ENCODE measurements at places on chromosomes 3 and 15.

GRCh38 chr3:12073106-12073505, 68.9 kb downstream of the SYN2 start:
- no peak for DNase-seq

DNA sequence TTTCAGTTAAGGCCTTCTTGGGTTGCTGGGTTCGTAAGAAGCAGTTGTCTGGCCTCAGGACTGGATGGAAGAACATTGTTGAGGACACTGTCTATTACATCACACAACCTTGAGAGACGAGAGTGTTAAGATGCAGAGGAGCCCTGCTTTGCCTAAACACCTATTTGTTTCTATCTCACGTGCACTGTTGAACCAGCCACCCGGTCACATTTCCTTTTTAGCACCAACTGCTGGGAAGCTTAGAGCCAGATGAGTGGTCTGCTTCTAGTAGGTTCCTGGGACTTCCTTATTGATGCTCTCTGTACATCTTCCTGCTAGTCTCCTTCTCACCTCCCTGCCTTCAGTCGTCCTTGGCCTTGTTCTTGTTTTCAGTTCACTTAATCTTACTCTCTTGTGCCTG, 22.3 kb downstream of the CAND2 start:
- no peak for DNase-seq

DNA sequence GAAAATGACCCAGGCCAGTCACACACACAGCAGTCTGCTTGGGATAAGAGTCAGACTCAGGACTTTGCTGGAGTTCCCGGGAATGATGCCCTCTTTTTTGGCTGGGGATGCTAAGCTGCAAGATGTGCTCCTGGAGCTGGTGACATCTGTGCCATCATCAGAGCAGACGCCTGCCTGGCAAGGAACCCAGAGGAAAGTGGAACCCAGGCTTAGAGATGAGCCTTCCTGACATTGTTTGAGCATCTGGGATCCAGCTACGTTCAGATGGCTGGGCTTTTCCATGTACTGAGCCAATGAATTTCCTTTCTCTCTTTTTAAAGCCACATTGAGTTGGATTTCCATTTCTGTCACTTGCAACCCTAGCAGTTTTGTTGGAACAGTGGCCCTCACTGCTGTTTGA, 53.3 kb downstream of the EBLN2 start:
- no peak for DNase-seq

DNA sequence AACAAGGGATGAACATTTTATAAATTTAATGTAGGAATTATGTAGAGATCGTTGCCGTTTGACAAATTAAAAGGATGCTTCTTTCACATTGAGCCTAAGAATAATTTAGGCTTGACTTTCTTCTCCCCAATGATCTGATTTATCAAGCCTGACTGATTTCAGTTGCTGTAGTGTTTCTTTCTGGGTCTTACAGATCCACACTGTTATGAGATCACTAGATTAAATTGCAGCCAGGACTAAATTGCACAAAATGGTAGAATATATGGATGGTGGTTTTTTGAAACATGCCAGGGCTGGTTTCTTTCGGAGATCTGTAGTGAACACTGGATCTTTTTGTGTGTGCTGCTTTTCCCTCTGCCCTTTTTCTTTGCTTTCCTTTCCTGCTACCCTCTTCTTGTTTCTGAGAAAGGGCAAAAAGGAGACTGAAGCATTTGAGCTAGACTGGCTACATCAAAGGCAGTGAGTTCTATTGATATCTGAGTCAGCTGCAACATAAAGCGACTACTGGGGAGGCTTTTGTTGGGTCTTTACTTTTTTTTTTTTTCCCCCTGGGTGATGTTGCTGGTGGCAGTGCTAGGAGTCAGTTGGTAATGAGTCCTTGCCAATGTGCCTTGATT, 83.0 kb downstream of the AKAP13 start:
- no peak for DNase-seq

DNA sequence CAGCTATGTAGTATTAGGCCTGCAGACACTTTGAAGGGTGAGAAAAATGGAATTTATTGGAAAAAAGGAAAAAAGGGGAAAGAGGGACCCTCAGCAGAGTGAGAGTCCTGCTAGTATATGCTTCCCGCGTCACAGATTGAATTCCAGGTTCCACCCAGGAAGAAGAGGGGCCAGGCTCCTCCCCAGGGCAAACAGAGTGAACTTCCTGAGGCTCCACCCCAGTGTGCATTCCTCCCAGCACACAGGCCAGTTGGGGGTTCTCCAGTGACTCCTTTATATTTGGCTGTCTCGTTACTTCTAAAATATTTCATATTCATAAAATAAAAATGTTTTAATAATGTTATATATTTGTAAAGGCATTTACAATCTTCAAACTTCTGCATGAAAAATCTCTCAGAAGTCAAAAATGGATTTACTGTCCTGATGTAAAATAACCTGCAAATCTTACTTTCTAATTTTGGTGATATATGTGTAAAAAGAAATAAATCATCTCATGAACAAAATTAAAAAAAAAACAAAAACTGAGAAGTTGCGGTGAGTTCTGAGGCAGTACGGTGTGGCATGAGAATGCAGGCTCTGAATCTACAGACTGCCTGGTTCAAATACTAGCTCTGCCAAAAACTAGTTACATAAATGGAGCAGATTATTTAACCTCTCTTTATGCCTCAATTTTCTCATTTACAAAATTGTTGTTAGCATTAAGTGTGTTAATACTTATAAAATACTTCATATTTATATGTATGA, 175.8 kb upstream of the P2RY1 start:
- no peak for DNase-seq

DNA sequence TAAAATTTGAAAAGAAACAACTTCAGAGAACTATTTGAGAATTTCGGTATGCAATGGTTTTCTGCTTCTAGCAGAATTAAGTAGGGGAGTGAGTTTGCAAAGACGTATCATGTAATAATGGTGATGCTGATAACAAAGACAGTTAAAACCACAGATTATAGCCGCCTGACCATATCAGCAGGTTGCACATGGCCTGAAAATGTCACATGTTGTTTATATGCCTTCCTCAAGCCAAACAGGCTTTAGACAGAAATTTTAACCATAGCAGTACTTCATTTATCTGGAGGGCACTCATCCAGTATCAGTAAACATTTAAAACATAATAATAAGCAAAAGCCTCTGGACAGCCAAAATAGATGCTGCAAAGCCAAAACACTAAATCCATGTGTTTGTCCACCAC, 131.7 kb downstream of the RYR3 start:
- no peak for DNase-seq

DNA sequence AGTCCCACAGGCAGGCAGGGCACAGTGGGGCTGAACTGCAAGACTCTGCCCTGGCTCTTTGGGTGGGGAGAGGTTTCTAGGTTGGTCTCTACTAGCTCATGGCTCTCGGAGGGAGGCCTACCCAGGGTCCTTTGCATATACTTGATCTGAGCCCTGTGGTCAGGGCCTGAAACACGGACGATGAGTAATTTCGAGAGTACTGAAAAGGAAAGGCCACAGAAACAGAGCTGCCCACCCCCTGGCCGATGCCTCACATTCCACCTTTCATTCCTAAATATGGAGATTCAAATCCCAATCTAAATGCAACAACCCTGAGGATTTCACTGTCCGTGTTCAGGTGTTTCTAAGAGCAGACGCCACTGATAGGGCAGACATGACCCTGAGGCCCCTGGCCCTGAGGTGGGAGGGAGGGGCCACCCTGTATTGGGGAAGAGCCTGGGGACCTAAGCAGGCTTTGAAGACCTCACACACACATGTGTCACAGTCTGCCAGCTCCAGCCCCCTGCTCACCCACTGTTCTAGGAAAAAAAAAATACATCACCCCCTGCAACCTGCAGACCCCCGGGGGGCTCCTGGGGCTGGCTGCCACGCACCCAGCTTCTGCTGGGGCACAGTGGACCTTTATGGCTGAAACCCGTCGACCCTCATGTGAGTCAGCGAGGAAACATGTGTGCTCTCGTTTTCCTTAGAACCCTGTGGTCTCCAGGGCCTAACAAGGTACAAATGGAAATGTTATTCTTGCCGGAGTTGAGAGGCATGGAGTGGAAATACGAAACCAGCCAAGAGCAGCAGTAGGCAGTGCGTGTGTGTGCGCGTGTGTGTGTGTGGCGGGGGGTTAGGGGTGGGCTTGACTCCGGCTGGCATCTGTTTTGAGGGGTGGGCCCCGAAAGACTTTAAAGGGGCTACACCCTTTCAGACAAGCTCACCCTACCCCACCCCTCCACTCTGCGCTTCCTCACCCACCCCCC, 112.7 kb downstream of the CHSY1 start:
- DNase-seq: no peak

DNA sequence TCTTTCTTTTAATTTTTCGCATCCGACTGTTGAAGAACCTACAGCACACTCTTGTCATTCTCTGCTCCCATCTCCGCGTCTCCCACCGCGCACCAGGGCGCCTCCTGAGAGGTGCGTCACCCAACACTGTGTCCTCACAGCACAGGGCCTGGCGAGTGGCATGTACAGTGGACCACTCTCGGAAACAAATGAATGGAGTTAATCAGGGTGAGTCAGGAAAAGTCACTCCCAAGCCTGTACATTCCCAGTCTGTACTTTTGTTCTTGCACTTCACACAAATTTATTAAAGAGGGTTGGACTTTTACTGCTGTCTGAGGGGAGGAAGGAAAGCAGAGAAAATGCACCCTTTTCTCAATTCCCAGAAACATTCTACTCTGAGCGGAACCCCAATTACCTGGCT, 625 bp downstream of the COL6A6 start:
- DNase-seq: no peak

DNA sequence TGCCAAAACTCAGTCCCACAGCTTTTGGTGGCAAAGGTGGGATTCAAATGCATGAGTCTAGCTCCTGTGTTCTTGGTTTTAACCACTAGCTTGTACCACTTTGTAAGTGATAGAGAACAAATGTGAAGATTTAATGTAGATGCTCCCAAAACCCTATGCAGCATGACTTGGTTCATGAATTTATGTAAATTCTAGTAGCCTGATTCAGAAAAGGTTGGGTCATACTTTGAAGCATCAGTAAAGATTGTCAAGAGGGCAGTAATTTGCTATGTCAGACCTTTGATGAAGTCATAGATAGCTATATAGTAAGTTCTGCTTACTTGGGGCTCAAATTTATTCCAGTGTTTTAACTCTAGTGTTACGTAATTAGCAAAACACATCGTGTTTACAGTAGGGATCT, 75.6 kb downstream of the VPS8 start:
- DNase-seq: no peak

- no peak for DNase-seq
Observed at GRCh38 chr15:78850352-78850751, 22.3 kb upstream of the MORF4L1 start.

- peak; percentile 9 for DNase-seq
Observed at GRCh38 chr3:58234516-58234931, 3.1 kb upstream of the ABHD6 start.

GRCh38 chr3:71905426-71905825, 120.5 kb upstream of the PROK2 start:
- no peak for DNase-seq

GRCh38 chr15:69854001-69854400, 243.7 kb downstream of the TLE3 start:
- DNase-seq: no peak

DNA sequence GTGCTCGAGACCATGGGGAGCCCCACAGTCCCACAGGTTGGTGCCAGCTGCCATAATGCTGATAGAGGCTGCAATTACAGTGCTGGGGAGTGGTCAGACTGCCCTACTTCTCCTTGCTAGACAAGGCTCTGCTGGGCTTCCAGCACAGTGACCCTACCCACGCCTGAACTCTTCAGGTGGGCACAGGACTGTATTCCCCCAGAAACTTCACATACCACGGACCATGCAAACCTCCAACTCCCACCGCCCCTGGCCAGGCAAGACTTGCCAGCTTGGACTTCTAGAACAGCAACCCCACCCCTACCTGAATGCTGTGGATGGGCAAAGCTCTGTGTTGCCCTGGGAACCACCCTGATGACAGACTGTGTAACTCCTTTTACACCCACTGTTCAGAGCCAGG, 885.3 kb downstream of the SI start:
- no peak for DNase-seq

GRCh38 chr15:33959844-33960548, 8.3 kb upstream of the CHRM5 start:
- DNase-seq: no peak

DNA sequence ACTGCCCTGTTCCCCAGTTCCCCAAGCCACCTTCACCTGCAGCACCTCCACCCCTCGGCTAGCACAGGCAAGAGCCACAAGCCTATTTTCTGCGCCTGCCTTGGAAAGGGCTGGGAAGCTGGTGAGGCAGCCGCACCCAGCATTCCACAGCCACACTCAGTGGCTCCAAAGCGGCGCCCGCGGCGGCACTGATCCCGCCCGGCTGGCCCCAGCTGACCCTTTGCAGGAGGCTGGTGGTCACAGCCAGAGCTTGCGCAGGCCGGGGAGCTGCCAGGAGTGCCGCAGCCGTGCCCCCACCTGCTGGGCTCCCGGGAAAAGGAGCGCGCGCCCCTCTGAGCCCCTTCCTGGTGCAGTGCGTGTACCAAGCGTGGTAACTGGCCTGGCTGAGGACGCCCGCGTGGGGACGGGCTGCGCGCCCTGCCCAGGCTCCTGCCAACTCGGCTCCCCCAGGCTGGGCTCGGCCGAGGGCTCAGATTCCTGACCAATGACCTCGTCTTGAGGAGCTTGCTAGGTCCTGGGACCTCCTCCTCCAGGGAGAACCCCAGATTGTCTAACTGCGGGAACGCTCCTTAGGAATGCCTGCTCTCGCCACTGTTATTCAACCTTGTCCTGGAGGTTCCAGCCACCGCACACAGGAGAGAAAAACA, 13.3 kb downstream of the GRAMD2A start:
- peak; percentile 71 for DNase-seq

GRCh38 chr3:57029383-57029782, 31.1 kb upstream of the SPATA12 start:
- no peak for DNase-seq

GRCh38 chr3:174495311-174495710, 363.8 kb upstream of the NAALADL2 start:
- no peak for DNase-seq

Measured in Calu3 (cell line).